ENCODE measurements at places on chromosomes 6 and 20.

DNA sequence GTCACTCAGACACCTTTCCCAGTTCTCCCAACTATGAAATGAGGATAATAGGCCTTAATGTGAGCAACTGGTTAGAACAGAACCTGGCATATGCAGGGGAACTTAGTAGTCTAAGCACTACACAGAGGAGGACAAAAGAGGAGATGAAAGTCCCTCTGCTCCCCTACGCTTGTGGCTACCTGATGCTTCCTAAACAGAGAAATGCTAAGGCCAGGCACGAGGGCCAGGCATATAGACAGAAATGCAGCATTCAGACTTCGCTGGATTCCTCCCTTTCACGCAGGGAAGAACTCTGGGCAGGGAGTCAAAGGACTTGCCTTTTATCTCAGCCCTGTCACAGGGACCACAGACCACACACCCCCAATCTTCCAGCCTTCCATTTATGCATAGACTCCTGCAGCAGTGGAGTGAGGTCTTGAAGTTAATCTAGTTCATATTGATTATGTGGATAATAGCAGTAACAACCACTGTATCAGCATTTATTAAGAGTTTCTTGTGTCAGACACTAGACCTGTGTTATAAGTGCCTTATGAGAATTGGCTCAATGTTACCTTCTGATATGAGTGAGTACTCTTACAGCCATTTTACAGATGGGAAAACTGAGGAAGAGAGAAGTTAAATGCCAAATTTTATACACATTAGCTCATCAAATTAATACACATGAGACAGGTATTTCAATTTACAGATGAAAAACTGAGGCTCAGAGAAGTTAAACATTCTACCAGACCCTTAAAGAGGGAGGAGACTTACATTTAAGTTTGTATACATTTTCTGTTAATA, 27.0 kb upstream of the TRAF3IP2 start:
- DNase-seq: no peak

DNA sequence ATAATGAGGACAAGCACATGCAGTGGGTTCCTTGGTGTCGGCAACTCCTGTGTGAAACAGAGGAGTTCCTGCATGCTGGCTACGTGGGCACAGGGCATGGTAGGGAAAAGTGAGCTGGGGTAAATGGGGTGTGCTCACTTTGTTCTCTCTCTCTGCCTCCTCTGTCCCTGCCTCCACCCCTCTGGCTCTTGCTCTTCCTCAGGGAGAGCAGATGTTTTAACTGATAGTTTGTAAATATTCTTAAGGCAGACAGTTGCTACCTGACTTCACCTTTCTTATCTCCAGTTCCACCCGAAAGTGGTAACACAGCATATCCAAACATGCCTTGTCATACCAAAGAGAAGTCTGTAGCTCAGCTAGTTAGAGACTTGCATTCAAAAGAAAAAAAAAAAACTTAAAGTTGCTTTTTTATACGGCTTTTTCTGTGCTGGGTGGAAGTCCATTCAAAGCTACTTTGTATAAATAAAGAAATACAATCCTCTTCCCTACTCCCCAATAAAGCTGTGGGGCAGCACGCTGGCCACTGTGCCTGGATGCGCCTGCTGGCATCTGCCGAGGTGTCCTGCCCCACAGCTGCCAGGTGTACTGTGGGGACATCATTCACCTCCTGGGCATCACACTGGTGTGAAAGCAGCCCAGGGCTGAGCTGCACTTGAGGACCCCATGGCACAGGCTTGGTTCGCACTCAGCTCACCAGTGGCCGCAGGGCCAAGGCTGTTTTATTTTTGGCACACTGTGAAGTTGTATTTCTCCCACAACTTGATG, 93.6 kb downstream of the FOXC1 start:
- no peak for DNase-seq

DNA sequence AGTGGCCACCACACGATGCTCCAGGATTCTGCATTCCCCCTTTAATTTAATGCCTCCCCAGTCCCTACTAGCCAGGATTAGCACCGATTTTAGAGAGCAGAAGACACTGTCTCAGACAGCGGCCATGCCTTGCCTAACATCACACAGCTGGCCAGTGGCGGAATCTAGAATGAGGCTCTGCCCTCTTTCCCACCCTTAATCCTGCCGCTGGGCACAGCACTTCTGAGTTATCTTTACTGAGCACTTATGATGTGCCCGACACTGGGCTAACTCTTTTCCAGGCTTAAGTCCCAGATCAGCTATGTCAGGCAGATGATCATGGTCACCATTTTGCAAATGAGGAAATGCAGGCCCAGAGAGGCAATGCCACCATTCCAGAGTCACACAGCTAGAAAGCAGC, 5.6 kb upstream of the BPIFA2 start:
- no peak for DNase-seq

GRCh38 chr20:37226889-37227288, 34.7 kb downstream of the GHRH start:
- DNase-seq: no peak

DNA sequence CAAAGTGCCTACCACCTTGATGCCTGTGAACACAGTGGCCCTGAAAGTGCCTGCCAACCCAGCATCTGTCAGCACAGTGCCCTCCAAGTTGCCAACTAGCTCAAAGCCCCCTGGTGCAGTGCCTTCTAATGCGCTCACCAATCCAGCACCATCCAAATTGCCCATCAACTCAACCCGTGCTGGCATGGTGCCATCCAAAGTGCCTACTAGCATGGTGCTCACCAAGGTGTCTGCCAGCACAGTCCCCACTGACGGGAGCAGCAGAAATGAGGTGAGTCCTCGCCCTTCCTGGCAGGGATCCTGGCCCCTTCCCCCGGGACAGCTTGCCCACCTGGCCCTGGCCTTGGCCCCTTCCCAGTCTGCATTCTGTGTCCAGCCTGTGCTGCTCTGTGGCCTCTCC, 17.9 kb downstream of the MAVS start:
- DNase-seq: no peak

GRCh38 chr6:15131651-15132061, 114.2 kb upstream of the JARID2 start:
- DNase-seq: no peak

DNA sequence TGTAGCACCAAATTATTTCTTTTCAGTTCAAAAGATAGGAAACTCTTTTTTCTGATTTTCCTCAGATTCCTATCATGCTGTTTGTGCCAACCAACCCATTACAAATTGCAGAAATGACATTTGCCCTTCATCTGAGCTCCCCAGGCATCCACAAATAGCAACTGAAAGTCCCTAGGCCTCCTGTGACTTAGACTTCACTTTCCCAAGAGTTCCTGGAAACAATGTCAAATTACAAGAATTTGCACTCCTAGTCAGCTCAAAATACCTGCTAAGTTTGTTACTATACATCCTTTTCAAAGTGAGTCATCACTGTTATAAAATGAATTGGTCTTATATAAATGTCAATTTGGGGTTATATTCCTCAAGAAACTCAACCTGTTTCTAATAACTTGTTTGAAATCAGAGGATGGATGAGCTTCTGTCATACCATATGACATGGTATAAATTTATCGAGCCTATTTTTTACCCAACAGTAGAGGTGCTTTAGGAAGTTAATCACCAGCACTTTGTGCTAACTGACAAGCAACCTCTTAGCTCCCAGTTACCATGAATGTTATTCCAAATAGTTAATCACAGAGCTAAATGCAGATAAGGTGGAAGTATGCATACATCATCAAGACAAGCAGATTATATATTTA, 256.5 kb downstream of the HACE1 start:
- peak; percentile 8 for DNase-seq

DNA sequence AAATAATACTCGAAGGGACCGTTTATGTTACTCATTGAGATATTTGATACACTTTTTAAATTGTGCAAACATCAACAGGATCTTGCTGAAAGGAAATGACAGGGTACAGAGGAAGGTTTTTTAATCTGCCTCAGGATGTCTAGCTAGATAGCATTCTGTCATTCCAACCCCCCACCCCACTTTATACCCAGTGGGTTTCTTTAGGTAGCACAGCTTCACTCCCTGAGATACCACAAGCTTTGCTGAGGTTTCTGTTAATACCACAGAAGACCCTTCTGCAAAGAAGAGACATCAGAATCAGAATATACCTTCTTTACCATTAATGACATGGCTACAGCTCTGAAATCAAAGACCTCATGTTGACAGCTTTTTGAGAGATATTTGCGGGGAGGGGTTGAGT, 1.3 kb downstream of the PHACTR2 start:
- no peak for DNase-seq

- no peak for DNase-seq
These were observed 57.1 kb downstream of the YTHDF1 start for GRCh38 chr20:63158845-63159244.

- DNase-seq: no peak
These were observed 2.6 kb upstream of the IYD start for GRCh38 chr6:150366118-150366778.

DNA sequence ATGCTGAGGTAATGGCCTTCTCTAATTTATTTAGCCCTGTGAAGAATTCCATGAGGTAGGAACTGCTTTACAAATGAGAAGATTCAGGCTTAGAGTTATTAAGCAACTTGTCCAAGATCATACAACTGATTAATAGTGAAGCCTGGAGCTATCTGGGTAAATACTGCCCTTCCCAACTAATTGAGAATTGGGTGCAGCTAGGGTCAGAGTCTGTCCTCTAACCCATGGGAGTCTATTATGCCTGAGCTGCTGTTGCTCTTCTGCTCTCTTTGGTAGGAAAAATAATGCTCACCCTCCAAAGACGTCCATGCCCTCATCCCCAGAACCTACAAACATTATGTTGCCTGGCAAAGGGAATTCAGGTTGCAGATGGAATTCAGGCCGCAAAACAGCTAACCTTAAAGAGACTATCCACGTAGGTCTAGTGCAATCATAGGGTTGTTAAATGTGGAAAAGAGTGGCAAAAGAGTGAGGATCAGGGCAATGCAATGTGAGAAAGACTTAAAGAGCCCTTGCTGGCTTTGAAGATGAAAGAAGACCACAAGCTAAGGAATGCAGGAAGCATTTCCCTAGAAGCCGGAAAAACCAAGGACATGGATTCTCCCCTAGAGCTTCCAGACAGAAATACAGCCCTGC, 90.1 kb downstream of the SPTLC3 start:
- DNase-seq: no peak

GRCh38 chr6:80939898-80940297, 812.6 kb downstream of the TENT5A start:
- no peak for DNase-seq

GRCh38 chr20:17834804-17835203, 133.8 kb downstream of the SNX5 start:
- no peak for DNase-seq

DNA sequence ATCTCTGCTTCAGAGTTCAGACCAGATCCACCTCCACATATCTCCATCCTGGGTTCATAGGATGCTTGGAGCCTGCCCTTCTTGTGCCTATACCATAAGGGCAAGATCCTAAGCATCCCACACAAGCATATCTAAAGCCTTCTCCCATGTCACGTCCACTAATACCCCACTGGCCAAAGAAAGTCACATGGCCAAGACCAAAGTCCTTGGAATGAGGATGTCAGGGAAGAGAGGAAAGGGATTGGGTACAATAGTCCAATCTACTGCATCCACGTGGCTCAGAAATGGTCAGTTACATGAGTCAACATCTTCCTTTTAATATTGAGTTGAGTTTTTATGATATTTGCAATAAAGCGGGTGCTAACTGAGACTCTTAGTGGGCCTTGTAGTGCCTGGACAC, 515.9 kb upstream of the SULF2 start:
- DNase-seq: no peak

All from inflammatory macrophage (primary cell).